Caki2 (cell line): ENCODE measurements at places on chromosomes 13 and 19.

DNA sequence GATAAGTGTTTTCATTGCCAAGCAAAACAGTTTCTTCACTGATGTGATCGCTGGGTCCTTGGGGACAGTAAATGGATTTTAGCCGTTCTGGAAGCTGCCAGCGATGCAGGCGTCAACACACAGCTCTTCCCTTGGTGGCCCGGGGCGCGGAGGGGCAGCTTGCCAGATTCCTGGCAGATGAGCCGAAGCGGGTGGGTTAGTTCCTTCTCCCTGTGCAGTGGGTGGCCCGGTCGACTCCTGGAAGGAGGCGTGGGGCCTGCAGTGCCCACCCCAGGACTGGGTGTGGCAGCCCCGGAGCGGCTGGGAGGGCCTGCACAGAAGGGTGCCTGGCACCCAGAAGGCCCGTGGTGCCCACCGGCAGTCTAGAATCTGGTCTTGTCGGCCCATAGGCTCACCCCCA lies 69.0 kb downstream of the KDM4B start:
- DNase-seq: no peak

- DNase-seq: no peak
These were observed 2.5 kb downstream of the NFIC start for GRCh38 chr19:3368848-3369336.

GRCh38 chr13:39524795-39525194 lies 78.2 kb downstream of the LHFPL6 start:
- no peak for DNase-seq

GRCh38 chr19:13985771-13986347 lies 20.3 kb downstream of the RFX1 start:
- DNase-seq: no peak
